ENCODE measurements at places on chromosomes 7 and 10.

DNA sequence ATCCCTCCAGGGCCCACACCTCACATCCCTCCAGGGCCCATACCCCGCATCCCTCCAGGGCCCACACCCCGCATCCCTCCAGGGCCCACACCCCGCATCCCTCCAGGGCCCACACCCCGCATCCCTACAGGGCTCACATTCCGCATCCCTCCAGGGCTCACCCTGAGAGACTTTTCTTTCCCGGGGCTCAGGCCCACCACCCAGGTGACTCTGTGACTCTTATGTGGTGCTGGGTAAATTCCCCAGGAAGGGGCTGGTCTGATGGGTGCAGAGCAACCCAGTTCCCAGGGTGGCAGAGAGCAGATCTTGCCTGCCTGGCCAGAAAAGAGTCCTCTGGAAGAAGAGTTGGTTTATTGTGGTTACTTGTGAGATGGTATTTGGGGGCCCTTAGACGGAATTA is 290.7 kb downstream of the TCERG1L start:
- DNase-seq = no peak

DNA sequence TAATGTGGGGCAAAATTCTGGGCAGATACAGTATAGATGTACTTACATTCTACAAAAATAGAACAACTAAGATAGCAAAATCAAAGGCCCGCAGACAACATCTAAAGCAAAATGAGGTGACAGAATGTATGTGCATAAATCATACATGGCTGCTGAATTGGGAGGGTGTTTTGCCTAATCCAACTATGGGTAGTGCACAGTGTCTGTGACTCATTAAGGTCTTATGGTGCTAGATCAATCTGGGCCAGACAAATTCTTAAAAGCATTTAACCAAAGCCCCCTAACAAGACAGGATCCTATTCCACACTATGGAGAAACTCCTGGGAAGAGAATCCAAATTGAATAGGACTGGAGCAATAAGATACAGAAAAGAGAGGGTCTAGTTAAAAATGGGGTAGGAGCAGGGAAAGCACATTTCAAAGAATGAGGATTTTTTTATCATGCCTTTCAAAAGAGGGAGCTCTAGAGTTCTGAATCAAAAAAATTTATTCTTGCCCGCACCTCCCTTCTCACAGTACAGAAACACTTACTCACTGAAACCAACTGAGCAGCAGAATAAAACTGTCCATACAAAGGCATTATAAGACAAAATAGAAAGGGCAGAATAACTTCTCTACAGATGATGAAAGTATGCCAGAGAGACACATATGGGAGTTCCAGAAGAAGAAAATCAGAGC is 181.3 kb downstream of the RNLS start:
- no peak for DNase-seq

DNA sequence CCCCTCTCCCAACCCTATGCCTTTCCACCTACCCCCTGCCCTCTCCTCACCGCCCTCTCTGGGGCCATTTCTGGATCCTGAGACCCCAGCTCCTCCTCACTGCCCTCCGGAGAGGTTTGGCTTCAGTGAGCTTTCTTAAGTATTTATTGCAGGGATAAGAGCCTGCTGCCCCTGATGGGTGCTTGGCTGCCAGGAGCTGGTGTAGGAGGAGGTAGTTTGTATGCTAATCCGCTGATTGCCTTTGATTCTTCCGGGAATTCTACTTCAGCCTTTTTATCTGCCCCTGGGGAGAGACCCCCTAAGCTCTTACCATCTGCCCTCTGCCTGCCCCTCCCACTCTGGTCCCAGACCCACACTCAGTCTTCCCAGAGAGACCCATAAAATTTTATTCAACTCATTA is 263.5 kb upstream of the PODXL start:
- DNase-seq = no peak

DNA sequence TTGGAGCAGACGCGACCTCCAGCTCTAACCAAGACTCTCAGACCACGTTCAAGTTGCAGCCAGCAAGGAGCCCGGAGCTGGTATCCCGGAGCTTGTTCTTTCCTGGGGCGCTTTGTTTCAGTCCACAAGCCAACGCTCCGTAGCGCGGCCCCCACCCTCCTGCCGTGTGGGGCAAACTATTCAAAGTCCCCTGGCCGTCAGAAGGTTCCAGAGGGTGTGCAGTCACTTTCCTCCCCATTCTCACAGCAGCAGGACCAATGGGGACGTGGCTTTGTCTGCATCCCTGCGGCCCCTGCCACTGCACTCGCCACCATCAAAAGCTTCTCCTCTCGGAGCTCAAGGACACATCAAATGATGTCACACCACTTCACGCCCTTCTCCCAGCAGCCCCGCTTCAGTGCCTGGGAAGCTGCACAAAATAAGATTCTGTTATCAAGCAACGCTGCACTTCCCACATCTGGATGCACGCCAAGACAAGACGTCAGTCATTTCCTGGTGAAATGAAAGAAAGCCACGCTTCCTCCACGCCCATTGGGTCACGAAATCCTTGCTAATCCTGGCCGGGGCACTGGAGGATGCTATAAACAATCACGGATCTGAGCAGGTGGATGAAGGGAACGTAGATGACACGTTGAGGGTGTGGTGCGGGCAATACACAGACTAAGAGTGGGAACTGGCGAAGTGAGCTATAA is 348.2 kb downstream of the PTPRN2 start:
- DNase-seq = no peak

GRCh38 chr10:88922041-88922440 is 30.5 kb downstream of the ACTA2 start:
- no peak for DNase-seq

DNA sequence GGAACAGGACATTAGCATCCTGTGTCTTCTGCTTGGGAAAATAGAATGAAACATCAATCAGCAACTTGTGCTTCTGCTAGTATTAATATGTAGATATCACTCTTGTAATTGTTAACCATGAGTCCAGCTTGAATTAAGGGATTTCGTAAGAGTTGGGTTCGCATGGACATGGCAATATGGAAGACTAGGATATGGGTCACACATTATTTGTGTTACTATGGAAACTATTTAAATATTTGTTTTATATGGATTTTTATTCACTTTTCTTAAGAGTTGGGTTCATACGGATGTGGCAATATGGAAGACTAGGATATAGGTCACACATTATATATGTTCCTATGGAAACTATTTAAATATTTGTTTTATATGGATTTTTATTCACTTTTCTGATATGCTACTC is 24.5 kb downstream of the TNPO3 start:
- no peak for DNase-seq

Measured in forelimb muscle (tissue), 1 donor.